Non-pigmented ciliary epithelial cell (primary cell): ENCODE measurements at places on chromosomes 3 and 15.

GRCh38 chr3:12840591-12841148 lies 695 bp downstream of the RPL32 start:
- DNase-seq = no peak

- no peak for DNase-seq
These were observed 14.1 kb upstream of the SHF start for GRCh38 chr15:45201869-45202268.

DNA sequence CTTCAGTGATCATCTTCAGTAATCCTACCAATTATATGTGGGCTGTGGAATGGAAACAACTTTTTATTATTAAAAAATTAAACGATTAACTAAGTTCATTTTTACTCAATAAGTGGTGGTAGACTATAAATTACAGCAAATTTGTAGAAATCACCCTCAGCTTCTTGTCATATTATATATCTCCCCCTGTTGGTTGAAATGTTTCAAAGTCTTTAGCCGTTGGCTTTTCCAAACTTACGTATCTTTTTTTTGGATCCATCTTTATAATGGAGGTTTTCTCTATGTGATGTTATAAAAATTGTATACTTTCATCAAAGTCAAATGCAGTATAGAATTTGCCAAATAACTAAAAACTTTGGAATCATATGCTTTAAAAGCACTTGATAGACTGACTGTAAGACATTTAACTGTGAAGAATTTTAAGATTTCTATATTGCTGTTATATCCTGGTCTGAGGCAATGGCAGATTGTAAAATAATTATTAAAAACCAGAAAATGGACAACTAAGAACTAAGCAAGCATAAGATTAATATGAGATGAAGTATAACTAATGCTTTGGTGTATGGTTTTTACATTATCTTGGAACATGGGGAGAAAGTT lies 44.7 kb downstream of the ATP11B start:
- no peak for DNase-seq

DNA sequence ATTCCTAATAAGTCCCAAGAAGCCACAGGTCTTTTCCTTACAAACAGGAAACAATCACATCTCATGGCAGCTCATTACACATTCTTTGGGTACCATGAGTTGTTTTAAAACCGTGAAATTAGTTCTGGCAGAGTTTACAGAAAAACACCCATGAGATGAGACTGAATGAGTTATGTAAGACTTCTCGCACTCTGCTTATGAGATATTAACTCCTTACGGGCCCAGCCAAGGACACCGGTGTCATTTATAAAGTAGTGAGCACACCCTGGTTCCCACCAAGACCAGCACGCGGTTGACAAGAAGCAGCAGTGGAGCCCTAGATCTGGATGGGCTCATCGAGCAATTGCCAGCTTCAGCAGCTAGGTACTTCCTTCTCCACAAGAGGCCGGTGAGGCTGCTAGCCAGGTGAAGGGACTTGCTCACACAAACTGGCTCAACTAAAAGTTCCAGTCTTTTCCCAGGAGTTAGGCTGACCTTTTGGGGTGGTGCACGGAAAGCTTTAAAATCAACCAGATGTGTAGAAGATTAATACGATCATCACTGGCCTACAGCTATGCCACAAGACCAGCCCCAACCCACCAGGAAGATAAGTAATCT lies 318.6 kb upstream of the ICE2 start:
- DNase-seq = no peak

- no peak for DNase-seq
These were observed 108.9 kb upstream of the THBS1 start for GRCh38 chr15:39471785-39472574.

DNA sequence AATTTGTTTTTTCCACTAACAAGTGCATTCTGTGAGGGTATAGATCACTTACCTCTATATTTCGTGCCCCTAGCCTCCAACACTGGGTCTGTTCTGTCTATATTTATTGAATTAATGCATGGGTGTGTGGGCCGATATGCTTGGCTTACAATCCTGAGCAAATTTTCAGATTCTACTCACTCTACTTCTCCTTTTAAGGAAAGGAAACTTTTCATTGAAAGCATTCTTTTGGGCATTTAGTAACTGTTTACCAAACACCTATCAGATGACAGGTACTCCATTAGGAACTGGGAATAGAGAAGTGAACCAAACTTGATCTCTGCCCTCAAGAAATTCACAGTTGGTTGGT lies 60.5 kb downstream of the TLE3 start:
- DNase-seq = no peak

DNA sequence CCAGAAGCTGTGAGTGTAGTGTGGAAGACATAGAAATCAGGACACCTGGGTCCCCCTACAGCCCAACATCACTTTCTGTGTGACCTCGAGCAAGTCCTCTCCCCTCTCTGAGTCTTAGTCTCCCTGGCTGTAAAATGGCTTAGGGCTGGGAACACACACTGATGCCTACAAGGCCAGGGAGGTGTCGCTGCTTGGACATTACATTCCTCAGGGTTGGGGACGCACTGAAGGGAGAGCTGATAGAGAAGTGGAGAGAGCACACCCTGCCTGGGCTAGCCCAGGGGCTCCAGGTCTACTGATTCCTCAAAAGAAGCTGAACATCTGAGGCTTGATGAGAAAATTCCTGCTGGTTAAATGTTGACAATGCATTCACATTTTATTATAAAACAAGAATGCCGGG lies 6.3 kb upstream of the ALAS1 start:
- no peak for DNase-seq

DNA sequence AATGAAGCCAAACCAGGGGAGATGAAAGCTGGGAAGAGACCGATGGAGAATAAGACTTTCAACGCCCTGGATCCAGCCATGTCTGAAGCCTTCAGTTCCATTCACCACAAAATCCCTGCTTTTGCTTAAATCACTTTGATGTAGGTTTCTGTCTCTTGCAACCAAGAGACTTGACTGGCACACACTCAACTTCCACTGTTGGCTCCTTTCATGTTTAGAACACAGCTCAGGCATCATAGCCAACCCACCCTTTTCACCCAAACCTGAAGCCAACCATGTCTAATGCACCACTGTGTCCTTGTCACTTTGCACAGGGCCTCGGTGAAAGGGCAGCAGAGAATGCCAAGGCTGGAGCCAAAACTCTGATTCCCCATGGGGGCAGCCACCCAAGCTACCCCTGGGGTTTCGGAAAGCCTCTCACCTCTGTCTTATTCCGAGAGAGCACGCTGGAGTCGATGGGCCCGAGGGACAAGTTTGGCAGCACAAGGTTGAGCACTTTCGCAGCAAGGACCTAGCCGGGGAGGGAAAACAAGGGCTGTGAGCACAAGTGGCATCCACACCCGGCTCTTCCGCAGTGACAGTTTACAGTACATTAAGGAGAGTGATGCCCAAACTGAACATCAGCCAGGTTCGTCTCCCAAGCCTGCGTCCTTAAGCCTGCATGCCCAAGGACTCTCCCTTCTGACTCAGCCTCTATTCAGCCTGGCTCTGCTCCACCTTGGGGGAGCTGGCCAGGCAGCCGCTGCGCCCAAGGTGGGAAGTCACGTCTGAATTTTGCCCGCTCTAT lies 37.6 kb downstream of the ABTB1 start:
- DNase-seq = no peak

GRCh38 chr15:68304589-68305337 lies 27.2 kb downstream of the FEM1B start:
- DNase-seq = no peak

DNA sequence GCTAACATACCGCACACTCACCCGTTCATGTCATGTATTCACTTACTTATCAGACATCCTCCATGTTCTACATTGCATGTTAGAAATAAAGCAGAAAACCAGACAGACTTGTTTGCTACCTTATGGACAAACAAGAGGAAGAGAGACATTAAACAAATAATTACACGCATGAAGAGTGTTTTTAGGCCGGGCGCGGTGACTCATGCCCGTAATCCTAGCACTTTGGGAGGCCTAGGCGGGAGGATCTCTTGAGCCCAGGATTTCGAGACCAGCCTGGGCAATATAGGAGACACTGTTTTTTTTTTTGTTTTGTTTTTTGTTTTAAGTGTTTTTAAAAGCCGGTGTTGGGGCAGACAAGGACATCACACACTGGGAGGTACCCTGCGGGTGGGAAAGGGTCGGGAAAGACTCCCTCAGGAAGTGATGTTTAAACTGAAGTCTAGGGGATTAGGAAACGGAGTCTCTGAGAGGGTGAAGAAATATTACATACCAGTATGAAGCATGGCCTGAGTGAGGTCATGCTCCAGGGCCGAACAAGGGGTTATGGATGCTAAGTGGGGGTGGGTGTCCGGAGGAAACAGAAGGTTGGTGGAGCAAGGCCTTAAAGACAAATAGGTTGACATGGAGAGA lies 2.1 kb upstream of the USP3 start:
- DNase-seq = no peak

DNA sequence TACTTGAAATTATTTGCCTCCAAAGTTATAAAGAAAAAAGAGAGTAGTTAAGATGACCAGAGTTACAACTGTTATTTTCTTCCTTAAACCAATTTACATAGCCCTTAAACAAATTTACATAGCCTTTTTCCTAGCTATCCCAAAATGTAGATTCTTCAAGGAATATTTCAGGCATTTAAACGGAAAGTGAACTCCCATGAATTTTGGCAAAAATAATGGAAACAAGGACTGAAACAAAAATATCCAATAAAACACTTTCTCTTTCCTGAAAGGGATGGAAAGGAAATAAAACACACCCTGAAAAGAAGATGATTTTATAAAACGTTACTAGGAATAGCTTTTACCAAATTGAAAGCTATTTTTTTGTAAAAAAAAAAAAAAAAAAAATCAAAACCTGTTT lies 418.6 kb downstream of the FOXP1 start:
- DNase-seq = no peak

- no peak for DNase-seq
These were observed 108.0 kb downstream of the SNRPN start for GRCh38 chr15:25062551-25063430.

DNA sequence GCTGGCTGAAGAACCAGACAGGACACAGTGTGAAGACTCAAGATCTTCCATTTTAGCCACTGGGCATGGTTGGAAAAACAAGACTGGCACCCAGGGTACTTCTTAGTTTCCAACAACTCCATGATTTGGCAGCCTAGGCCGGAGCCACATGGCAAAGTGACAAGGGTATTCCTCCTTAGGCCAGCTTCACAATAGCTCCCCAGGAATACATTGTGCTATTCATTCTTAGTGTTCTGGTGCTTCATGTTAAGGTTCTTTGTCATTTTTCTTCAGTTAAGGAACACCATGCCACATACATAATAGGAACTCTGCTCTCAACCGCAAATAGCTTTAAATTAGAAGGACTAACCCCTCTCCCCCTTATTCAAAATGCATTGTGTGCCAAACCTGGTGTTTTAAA lies 8.0 kb upstream of the FILIP1L start:
- no peak for DNase-seq

DNA sequence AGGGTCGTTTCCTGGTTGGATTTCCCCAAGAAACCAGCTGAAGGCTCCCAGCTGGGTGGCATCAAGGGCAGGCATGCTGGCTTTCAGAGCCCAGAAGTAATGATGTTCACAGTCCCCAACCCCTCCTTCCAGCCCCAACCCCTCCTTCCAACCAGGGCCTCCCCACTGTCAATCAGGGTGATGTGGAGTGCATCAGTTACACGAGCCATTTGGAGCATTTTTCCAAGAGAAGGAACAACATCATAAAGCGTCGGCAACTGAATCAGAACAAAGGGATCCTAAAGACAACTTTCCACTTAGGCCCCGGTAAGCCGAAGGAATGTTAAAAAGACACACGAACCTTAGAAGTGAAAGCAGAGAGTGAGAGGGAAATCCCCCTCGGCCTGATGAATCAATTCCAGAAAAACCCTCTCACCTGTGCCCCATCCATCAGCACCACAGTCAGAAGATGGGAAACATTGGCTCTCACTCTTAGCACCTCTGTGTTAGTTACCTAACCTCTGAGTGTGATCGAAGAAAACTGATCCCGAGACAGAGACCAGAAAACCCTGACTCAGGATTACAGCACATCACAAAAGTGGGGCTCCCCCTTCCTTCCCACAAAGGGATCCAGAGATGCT lies 101.2 kb upstream of the WNT5A start:
- DNase-seq = no peak

DNA sequence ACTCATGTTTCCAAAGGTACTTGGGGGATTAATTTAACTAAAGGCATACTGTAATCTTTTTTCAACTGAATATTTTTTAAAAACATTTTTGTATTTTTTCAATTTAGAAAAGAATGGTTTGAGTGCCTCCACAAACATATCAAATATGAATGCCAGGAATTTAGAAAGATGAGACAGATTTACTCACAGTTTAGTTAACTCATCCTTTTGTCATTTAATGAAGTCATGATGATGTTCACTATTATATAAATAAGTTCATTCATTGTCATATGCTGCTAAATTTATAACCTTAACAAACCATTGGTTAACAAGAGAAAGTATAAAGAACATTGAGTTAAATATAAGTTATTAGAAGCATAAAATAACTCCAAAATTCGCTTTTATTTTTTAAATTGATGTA lies 50.0 kb downstream of the FGF7 start:
- no peak for DNase-seq

- DNase-seq = no peak
These were observed 14.6 kb upstream of the AHSG start for GRCh38 chr3:186598108-186598784.

- DNase-seq = peak; percentile 48
These were observed 12.3 kb upstream of the PGPEP1L start for GRCh38 chr15:99019558-99020540.

DNA sequence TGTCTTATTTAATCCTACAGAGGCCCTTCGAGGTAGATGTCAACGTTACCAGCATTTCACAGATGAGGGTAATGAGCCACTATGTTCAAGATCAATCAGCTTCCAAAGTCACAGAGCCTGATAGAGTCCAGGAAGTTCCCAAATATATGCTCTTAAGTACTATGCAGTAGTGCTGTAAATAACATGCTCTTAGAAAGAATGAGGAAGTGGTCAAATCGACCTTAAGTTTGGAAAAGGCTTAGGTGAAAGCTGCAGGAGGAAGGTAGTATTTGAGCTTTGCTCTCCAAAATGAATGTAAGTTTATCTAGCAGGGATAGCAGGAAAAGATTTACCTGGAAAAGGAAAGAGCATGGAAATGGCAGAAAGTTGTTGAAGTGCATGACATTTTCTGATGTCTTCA lies 234.0 kb downstream of the RBMS3 start:
- DNase-seq = no peak

DNA sequence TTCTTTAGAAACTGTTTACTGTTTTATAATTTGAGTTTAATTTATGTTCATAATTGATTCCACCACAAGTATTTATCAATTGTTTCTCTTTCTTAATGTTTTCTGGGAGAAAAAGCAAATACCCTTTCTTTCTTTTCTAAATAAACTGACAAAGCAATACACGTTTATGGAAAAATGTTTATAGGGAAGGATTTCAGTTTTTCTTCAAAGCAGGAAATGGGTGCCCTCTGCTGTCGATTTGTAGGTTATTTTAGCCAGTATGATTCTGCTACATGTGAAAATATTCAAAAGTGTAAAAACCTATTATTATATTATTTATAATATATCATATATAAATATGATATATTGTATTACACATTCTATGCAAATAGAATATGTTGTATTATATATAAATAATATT lies 921.0 kb upstream of the ROBO1 start:
- DNase-seq = peak; percentile 8
